ENCODE measurements at places on chromosomes 3 and 15.
A peak's percentile ranks its signal among the peaks of the same experiment; 100 is the strongest.

DNA sequence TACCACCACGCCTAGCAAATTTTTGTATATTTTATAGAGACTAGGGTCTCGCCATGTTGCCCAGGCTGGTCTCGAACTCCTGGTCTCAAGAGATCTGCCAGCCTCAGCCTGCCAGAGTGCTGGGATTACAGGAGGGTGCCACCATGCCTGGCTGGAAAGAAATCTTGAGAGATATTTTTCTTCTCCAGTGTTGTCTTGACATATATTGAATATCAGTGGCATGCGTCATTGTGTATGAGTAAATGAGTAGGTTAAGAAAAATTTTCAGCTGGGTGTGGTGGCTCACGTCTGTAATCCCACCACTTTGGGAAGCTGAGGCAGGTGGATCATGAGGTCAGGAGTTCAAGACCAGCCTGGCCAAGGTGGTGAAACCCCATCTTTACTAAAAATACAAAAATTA is 3.5 kb upstream of the PIF1 start:
- DNase-seq, result no peak

DNA sequence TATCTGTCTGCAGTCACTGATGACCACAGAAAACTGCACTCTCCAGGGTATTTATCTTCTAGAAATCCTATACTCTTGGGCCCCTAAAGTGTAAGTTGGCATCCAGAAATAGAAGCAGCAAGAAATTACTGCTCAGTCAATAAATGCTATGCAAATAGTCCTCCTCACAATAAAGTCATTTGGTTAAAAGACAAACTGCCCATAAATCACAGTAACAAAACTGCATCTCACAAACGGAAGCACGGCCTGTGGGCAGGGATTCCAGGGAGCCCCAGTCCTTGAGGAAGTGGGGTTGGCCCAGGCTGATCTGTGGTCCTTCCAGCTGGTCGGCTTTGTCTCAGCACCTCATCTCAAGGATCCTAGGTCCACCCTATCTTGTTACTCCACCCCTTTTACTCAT is 29.7 kb upstream of the SPATA12 start:
- DNase-seq, result no peak

DNA sequence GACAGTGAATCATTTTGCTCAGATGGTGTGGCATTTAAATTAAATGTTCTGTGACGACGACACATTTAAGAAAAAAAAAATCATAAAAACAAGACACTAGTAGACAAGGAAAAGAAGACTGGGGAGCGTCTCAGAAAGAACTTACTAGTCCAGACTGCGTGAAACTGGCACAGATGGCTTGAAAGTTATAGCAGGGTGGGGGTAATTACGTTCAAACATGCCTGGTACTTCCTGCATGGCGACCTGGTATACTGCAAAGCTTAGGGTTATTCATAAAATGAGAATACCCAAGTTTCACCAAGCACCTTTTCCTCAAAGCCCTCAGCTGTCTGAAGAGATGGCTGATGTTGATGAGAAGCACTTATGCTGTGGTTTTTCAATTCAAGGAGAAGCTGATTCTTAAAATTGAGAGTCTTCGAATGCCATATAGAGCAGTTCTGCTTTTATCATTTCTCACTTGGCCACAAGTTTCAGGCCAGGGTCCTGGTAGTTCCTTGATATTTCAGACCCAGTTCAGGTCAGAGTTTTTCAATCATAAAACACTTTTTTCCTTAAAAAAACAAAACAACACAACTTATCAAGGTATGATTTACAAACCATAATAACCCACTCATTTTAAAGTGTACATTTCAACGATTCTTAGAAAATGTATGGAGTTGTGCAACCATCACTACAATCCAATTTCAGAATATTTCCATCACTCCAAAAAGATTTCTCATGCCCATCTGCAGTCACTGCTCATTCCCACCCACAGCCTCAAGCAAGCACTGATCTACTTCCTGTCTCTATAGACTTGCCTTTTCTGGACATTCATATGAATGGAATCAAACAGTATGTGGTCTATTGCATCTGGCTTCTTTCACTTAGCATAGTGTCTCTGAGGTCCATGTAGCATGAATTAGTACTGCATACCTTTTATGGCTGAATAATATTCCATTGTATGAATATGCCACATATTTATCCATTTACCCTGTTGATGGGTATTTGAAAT is 24.7 kb downstream of the PCOLCE2 start:
- no peak for DNase-seq

DNA sequence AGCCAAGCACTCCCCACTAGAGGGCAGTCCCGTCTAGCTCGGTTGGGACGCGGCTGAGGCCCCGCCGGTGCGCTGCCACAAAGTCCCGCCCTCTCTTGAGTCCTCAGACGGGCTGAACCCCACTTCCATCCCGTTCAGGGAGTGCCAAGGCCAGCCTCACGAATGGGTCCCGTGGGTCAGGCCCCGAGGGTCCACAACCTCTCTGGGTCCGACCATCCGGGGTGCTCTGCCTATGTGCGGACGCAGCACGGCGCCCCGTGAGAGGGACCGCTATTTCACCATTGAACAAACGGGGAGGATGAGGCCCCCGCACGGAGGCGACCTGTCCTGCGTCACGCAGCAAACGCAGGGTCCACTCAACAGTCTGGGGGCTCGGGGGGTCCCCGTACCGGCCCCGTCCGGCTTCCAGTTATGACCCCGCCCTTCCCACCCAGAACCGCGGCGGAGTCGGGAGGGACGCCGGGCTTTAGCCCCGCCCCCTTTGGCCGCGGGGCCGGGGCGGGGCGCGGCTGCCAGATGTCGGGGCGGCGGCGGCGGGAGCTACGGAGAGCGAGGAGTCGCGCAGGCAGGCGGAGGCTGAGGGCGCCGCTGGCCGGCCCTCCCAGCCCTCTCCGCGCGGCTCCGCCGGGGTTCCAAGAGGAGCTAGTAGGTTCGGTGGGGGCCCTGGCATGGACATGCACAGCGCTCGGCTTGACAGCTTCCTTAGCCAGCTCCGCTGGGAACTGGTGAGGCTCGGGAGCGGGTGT is at the start of gene INKA1:
Gene INKA1, plus strand, starts transcription at position 543 of the 746 bp plus-strand sequence. Its CDS starts 132 bp downstream, at position 675.
- peak; percentile 66 for DNase-seq

GRCh38 chr3:89239774-89240173 is 132.4 kb downstream of the EPHA3 start:
- no peak for DNase-seq

- peak; percentile 82 for DNase-seq
Measured at GRCh38 chr3:149969940-149970715, 567 bp downstream of the PFN2 start.
